SW 1271 (cell line): ENCODE measurements at places on chromosomes 1 and 21.

DNA sequence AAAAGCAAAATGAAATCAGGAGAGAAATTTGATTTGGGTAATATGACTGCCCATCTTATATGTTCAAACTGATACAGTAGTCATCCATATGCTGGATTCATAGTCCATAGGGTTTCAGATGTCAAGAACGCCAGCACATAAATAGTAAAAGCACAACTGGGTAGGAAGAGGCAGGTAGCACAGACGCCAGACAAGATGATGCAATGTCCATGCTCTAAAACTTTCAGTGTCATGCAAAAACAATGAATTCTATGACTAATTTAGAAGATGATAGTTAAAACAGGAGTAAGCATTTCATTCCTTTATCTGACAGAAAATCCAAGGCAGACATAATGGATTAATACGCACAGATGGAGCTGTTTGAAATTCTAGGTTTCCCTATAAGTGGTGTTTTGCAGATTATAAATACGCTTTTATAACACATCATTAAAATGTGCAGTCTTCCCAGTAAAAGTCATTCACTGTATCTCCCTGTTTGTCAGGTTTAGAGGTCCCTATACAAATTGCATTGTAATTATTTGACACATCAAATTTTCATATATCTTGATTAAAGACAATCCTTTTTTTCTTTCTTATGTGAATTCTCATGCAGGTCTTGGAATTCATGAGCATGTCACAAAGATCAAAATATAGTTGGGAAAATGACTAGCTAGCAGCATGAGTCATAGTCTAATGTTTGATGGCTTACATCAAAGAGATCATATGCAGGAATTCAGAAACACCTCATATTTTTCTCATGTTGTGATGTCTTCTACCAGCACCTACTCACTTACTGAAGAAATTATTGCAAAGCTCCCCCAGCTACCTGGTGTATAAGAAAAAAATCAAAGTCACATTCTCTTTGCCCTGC lies 139.9 kb downstream of the DSCAM start:
- DNase-seq, result no peak

DNA sequence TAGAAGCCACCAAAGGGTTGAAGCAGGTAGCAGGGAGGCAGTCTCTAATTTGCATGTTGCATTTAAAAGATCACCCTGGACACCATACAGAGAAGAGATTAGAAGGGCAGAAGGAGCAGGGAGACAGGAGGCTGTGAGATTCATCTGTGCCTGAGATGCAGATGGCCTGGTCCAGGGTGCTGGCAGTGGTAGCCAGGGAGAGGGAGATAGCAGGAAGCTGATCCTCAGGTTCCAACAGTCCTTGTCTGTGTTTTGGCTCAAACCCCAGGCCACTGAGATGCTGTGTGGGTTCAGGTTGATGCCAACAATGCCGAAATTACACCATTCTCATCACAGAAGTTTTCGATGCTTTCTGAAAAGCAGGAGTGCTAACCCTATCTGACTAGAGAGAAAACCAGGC lies 113.7 kb downstream of the KAZN start:
- DNase-seq, result no peak

- DNase-seq, result no peak
Measured at GRCh38 chr1:44973645-44974044, 12.8 kb downstream of the EIF2B3 start.

DNA sequence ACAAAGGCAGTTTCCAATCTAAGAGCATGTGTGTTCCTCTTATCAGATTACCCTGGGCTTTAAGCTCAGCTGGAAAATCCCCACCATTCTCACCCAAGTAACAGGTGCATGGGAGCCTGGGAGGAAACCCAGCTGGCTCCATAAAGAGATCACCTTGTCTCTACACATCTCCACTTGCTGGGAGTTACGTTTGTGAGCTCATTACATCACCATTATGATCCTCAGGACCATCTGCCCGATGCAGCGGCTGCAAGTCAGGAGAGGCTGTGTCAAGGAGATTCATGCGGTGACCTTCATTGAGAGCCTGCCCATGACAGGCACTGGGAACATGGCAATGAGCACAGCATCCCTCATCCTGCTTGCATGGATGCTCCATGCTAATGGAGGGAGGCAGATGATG lies 618.0 kb downstream of the NPHP4 start:
- DNase-seq, result no peak

GRCh38 chr1:182629499-182630096 lies 25.4 kb upstream of the RGS16 start:
- no peak for DNase-seq

GRCh38 chr1:160534823-160535605 lies 12.0 kb upstream of the SLAMF6 start:
- no peak for DNase-seq

DNA sequence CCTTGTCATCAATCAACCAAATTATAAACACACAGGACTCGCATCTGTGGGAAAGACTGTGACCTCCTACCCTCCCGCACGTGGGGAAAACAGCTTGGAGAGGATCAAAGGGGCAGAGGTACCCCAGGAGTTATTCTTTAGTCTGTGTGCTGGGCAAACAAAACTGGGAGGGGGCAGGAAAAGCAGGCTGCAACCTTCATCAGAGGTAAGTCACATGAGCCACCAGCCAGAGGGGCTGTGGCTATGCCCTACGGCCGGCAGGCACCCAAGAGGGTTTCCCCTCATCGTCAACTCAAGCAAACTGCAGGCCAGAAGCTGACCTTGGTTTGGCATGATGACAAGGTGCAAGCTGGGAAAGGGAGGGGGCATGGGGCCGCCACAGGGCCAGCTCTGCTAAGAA lies 12.5 kb downstream of the SMIM12 start:
- DNase-seq, result no peak
